ENCODE measurements at places on chromosomes 5 and 9.

- no peak for DNase-seq
Observed at GRCh38 chr5:34474573-34475021, 181.5 kb upstream of the RAI14 start.

DNA sequence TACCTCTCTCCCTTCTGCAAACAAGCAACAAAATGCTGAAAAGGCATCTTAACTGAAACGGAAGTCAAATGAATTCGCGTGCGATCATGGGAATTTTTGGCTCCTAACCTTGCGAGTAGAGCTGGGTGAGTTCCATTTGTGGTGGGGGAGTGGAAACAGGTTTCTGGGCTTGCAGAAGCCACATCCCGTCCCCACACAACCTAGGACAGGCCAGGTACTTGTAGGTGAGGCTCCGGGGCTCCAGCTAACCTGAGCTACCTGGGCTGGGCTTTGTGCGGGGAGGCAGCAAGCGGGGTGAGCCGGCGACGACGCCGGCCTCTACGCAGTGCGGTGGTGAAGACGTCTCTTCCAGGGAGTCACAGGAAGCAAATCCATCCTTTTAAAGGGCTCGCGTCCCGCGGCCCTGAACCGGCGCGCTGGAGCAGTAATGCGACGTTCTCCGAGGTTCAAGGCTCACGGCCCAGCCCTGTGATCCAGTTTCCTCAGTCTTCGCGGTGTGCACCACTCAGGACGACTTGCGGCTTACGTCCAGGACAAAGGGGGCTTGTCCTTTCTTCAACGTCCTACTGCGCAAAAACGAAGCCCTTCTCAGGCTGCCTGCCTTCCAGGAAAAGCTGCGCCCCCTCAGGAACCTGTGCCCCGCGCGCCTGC, 567 bp upstream of the SPIN1 start:
- peak; percentile 35 for DNase-seq

DNA sequence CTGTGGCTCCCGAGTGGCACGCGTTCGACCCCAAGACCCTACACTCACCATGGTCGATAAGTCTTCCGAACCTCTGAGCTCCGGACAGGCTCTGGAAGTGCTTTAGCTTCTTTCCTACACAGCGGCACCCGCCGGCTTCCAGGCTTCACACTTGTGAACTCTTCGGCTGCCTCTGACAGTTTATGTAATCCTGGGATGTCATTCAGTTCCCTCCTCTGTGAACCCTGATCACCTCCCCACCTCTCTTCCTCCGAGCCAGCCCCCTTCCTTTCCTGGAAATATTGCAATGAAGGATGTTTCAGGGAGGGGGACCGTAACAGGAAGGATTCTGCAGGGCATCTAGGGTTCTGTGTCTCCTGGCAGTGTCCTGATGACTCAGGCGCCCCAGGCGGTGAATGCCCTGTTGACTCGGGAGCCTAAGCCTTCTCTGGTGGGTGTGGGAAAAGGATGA, at the start of gene CD14:
TSS of gene CD14 (minus strand) at position 155 of the 451 bp plus-strand sequence. CDS start at position 51, 104 bp downstream.
- no peak for DNase-seq

DNA sequence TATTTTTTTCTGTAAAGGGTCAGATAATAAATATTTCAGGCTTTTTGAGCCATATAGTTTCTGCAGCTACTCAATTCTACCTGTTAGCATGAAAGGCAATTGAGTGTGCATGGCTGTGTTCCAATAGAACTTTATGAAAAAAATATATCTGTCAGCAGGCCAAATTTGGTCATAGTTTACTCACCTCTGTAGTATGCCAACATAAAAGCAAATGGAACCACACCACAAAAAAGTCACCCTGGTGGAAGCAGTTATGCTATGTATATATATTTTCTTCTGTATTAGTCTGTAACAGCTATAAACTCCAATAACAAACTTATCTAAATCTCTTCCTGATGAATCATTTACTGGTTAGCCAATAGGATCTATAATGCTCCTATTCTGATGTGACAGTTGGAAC, 3.4 kb downstream of the SLC38A9 start:
- DNase-seq = no peak

DNA sequence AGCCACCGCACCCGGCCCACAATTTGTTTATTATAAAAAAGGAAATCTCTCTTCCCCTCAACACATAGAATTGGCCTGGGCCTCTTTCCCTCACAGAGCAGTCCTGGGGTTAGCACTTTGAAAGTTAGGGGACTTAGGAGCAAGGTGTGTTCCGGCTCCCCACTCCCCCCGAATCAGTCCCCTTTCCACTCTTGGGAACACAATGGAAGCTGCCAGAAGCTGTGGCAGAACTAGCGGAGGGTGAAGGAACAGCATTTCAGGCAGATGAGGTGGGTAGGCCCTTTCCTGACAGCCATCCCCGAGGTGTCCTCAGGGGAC, 16.4 kb upstream of the C5orf47 start:
- DNase-seq = no peak

DNA sequence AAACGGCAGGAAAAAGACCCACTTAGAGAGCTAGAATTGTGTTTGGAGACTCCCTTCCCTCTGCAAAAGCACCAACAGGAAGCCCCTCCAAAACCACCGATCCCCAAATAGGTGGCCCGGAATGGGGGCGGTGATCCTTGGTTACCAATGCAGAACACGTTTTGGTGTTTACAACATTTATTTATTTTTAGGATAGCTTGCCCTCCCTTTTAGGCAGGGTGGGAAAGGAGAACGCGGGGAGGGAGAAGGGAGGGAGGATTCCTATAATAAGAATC, 579 bp upstream of the NTRK2 start:
- DNase-seq = no peak

DNA sequence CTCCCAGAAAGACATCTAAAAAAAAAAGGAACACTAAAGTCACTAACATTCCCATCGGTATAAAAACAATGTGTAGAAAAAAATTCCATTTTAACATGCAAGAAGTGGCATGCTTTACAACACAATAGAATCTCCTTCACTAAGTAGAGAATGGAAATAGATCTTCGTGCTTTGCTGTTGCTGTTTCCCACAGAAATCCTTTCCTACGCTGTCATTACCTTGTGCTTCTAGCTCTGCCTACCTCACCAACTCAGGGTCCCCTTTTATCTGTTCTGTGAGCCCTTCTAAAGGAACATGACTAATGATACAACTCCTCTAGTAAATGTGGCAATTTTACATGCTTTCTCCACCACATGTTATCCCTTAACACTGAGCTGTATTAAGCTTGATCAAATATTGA, 202.9 kb downstream of the MCTP1 start:
- no peak for DNase-seq

Data from activated CD4-positive, alpha-beta T cell treated with anti-CD3 and anti-CD28 coated beads, Interleukin-2, amount 50 U/mL, for 1 hour (primary cell).